Retinal pigment epithelial cell (primary cell): ENCODE measurements at places on chromosomes 5 and 9.
A peak's percentile ranks its signal among the peaks of the same experiment; 100 is the strongest.

- DNase-seq = no peak
These were observed 5.7 kb upstream of the OLFM1 start for GRCh38 chr9:135081731-135082130.

- peak; percentile 8 for DNase-seq
These were observed 13.2 kb upstream of the AQP7 start for GRCh38 chr9:33415501-33416038.

GRCh38 chr5:175523292-175523691 lies 44.9 kb downstream of the SFXN1 start:
- no peak for DNase-seq

DNA sequence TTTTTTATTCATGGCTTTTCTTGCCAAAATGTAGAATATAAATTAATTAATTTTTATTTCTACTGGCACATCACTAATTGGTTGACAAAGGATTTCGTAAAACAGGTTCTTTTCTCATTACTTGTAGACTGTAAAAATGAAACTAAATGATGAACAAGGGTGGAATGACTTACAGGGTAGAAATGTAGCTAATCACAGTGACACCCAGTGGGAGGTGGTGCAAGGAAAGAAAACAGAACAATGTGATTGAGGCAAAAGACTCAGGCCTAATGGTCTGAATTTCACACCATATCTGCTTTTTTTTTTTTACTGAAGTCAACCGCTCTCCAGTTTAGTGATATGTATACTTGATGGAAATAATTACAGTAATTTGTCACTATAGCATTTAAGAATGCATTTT lies 28.9 kb downstream of the GABRG2 start:
- DNase-seq = no peak

GRCh38 chr9:34392511-34392910 lies 15.8 kb upstream of the MYORG start:
- DNase-seq = no peak

- DNase-seq = no peak
These were observed 26.5 kb upstream of the BOD1 start for GRCh38 chr5:173642895-173643481.

GRCh38 chr5:125236007-125236406 lies 489.6 kb upstream of the ZNF608 start:
- no peak for DNase-seq

GRCh38 chr5:6197427-6197826 lies 180.9 kb downstream of the MED10 start:
- DNase-seq = no peak

DNA sequence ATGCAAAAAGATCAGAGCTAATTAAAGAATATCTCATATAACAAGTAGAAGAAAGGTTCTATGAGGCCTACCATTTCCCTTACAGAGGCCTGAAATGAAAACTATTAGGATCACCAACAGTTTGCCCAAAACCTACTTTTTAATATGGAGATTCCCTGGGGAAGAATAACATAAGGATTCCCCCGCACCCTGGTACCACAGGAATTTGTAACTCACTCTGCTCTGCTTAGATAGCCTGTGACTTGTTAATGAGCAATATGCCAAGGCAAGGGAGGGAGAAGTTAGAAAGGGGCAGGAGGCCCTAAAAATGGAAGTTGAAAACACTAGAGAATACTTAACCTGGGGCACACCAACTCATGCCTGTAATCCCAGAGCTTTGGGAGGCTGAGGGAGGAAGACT lies 107.0 kb downstream of the CDH6 start:
- no peak for DNase-seq

GRCh38 chr9:117963493-117964090 lies 259.4 kb downstream of the TLR4 start:
- no peak for DNase-seq

DNA sequence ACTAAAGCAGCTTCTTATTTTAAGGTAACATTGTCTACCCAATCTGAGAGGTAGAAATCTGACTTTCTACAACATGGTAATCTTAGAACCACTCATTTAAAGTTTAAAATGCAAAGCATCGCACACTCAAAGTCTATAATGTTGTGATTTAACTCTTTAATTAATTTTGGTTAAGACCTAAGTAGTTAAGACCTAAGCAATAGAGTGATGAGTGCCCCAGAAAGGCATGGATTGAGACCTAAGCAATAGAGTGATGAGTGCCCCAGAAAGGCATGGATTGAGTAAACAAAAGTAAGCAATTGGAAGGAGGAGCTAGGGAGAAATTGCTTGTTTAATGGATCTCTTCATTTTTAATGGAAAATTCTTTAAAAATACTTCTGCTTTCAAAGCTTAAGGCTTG lies 86.8 kb downstream of the NLN start:
- no peak for DNase-seq

- DNase-seq = no peak
These were observed 179.4 kb downstream of the SEMA6A start for GRCh38 chr5:116395226-116395625.

GRCh38 chr5:56212130-56212879 lies 20.8 kb downstream of the ANKRD55 start:
- DNase-seq = no peak

- no peak for DNase-seq
These were observed 57.6 kb downstream of the JAK2 start for GRCh38 chr9:5042661-5043178.

GRCh38 chr5:9658706-9659105 lies 28.6 kb upstream of the TAS2R1 start:
- no peak for DNase-seq

- no peak for DNase-seq
These were observed 6.6 kb upstream of the FBP1 start for GRCh38 chr9:94645901-94646300.

DNA sequence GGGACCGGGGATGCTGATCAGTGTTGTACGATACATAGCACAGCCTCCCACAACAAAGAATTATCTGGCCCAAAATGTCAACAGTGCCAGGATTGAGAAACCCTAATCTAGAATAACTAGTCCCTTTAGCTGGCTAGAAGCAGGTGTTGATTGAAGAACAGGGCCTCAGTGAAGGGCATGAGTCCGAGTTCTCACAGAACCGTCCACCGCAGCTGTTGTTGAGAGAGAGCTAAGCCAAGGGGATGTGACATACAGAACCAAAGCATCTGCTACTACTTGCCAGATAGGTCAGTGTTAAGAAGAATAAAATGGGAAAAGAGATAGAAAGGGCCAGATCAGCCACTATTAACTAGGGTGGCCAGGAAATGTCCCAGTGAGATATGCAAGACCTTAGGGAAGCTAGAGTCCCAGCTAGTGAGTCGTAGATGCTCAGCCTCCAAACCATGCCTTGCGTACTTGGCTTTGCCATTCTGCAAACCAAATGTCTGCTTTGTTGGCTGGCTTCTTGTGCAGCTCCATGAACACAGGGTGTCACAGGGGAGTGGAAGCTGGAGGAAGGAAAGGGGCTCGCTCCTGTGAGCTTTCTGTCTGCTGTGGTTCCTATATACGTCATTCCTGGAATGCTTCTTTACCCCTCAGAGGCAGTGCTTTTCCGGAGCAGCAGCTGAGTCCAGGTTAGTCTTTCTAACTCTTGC lies 68.9 kb downstream of the FBXO38 start:
- no peak for DNase-seq

- no peak for DNase-seq
These were observed 14.1 kb upstream of the STRBP start for GRCh38 chr9:123282362-123283047.

- DNase-seq = no peak
These were observed 889.7 kb downstream of the CDH9 start for GRCh38 chr5:26148569-26149107.

GRCh38 chr9:7520396-7520795 lies 279.2 kb downstream of the DMAC1 start:
- DNase-seq = no peak

GRCh38 chr5:124664287-124664686 lies 82.2 kb downstream of the ZNF608 start:
- DNase-seq = no peak

DNA sequence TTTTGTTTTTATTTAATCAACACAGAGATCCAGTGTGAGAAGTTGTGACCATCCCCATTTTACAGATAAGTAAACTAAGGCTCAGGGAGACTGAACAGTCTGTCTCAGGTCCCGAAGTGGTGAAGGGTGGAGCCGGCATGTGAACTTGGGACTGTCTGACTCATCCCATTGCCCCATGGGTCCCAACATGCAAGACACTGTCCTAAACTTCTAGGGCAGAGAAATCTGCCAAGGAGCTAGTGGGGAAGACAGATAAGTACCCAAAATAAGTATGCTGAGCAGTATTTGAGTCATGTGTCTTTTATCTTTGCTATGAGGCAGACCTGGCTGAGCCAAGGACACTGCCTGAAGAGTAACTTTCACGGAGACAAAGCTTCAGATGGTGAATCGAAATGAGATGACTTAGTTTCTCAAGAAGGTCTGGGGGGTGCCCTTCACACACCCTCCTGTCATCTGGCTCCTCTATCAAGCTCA lies 64.3 kb upstream of the SLC25A51 start:
- DNase-seq = no peak

DNA sequence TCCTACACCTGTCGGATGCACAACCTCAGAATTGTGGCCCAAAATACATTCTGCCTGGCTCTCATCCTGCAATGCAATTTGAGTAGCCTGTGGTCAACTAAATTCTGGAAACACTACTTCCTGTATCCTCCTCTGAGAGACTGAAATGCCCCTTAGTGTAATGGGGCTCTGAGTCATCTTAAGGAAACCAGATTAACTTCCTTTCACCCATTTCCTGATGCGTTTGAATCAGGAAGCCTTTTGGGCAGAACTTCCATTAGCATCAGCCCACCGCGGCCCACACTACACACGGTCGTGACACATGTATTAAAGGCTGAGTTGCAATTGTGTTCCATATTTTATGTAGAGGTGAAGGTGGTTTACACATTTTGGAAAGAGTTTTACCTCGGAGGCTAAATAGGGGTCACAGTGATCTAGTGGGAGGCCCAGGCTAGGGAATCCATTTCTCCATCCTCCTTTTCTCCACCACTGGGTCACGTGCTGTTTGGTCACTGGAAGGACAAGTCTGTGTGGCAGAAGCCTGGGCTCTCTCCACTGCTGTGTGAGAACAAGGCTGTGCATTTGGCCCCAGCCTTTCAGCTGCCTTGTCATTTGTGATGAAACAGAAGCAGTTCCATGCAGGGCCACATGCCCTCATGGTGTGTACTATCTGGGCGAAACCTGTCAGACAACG lies 55.9 kb downstream of the DAP start:
- no peak for DNase-seq

- no peak for DNase-seq
These were observed 317.6 kb downstream of the CAAP1 start for GRCh38 chr9:26574898-26575440.

- no peak for DNase-seq
These were observed 6.6 kb upstream of the PHYHD1 start for GRCh38 chr9:128913995-128914772.

DNA sequence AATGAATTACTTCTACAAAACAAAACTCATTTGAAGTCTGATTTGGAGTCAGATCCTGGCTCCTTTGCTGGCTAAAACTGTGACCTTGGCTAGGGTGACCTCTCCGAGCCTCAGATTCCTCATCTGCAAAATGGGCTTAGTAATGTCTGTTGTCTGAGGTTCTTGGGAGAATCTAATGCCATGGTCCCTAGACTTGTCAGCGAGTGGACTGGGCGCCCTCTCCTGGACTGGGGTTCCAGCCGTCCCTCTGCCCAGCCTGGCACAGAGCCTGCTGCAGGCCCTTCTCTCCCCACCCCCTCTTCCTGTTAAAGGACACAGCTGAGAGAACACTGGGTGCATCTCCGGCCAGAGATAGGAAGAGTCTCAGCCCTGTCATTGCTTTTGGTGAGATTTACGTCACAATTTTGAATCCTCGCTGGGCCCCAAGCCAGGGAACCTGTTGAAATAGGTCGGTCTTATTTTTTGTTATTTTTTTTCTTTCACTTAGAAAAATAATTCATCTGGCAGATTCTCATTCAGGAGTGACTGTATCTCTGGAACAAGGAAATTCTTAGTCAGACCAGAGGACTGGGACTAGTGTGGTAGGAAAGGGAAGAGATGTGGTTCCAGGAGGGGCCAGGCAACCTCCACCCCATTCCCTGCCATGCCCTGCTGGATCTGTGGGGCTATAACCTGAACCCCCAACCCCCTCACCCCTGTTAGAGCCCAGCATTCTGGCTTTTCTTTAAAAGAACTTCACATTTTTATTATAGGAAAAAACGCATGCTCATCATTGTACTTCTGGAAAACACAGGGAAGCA lies 48.2 kb upstream of the RPL26L1 start:
- no peak for DNase-seq

GRCh38 chr9:93048566-93049448 lies 9.7 kb upstream of the SUSD3 start:
- DNase-seq = no peak

DNA sequence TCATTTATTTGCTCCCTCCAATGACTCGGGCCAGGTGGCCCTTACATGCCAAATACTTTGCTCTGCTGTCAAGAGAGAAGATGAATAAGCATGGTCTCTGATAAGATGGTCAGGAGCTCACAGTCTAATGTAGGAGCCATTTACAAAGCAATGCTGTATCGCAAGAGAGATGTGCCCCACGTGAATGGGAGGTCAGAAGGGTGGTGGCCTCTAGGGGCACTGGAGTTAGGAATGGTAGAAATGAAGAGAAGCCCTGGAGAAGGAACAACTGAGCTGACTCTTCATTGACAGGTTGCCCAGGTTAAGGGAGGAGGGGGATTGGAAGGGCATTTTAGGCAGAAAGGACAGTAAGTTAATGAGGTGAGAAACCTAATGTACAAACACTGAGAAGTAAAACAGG lies 286.5 kb downstream of the KCTD16 start:
- DNase-seq = no peak

- no peak for DNase-seq
These were observed 148.0 kb upstream of the GRIA1 start for GRCh38 chr5:153342487-153342886.

GRCh38 chr5:87722286-87722685 lies 309.6 kb upstream of the CCNH start:
- DNase-seq = no peak

GRCh38 chr9:128160603-128160987 lies 530 bp downstream of the BBLN start:
- DNase-seq = no peak

DNA sequence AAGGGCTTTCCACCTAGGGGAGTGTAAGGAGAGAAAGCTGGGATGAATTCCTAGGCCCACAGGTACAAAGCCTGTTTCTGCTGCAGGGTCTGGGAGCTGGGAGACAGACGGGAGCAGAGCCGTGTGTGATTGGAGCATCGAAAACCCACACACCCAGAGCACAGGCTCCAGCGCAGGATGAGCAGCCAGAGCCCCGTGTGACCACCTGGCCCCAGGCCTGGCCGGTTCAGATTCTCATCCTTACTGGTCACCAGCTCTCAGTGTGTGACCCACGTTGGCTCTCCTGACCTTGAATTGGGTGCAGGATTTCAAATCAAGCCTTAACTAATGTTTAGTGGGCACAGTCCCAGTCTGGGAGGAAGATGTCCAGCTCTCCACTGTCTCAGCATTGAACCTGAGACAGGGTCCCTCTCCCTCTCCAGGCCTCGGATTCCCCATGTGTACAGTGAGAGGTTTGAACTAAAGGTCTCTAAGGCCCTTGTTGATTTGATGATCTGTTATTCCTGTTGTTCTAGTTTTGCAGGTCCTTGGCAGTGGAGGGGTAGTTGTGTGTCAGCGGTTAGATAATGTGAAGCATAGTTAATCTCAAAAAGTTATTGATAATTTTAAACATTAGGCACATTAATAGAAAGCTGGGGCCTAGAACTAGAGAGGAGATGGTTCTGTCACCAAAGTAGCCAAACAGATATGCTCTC lies 50.1 kb downstream of the PPARGC1B start:
- DNase-seq = no peak
